Activated naive CD8-positive, alpha-beta T cell treated with anti-CD3 and anti-CD28 coated beads for 36 hours (primary cell): ENCODE measurements at places on chromosomes 16 and 17. TPM values are rescaled to one million over a fixed set of nuclear protein-coding genes. Genes with fewer than 3 reads are reported as not detected.
A peak's percentile ranks its signal among the peaks of the same experiment; 100 is the strongest.

DNA sequence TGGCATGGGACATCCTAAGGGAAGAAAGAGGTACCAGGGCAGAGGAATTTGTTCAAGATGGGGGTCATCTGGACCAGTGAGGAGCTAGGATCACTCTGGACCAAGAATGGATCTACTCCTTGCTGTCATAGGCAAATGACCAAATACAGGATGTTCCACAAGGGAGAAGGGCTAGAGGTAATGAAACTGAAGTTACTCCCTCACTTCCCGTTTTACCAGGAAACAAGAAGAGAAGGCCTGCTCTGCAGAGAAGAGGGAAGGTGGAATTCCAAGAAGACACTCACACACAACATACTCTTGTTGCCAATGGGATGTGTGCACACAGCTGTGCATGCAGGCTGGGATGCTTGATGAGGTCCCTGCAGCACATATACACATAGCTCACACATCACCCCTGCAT is 38.6 kb downstream of the NEUROD2 start:
- H3K4me3 ChIP-seq: no peak overlapping the region
- H3K27me3 ChIP-seq: peaks cover 4% of the 10 kb centered on the region
- no peak for DNase-seq
- peaks cover 41% of the 10 kb centered on the region for H3K36me3 ChIP-seq
- peaks cover 2% of the 10 kb centered on the region for H3K4me1 ChIP-seq
- H3K27ac ChIP-seq: no peak overlapping the region

- DNase-seq: no peak
- H3K4me3 ChIP-seq: peak overlapping the region; percentile 95
- peaks cover 2% of the 10 kb centered on the region for H3K36me3 ChIP-seq
- peak overlapping the region; percentile 95 for H3K27ac ChIP-seq
- H3K4me1 ChIP-seq: peaks cover 27% of the 10 kb centered on the region
These were observed 601 bp downstream of the SPNS1 start for GRCh38 chr16:28975158-28975599.

DNA sequence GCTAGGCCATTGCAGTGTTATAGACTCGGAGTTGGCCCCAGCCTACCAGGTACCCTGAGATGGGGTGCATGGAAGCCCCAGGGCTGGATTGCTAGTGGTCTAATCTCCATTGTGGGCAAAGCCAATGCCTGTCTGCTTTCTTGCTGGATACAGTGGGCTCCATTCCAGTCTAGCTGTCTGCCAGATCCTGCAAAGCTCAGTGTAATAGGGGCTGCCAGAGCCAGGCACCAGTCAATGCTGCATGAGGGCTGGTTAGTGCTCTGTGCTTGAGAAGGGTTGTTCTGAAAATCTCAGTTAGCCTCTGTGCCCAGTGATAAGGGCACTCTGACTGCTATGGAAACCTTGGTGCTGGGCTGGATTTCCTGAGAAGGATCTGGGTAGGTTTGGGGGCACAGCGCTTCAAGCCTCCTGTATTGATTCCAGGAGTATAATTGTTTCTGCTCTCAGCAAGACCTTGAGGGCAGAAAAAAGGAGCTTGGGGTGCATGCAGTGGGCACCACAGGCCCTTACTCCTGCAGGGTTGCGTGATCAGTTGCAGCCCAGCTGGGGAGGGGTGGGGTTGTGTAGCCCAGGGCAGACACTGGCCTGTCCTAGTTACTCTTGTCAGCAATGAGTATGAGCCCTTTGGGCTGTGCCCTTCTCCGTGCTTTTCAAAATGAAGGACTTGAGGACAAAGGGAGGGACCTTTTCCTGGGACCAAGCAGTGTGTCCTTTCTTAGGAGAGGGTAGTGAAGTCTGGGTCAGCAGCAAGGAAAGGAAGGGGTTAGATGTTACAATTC is 19.0 kb downstream of the SMPD3 start:
- DNase-seq: no peak
- no peaks in the 10 kb centered on the region for H3K36me3 ChIP-seq
- H3K27me3 ChIP-seq: no peaks in the 10 kb centered on the region

- H3K4me1 ChIP-seq: no peaks in the 10 kb centered on the region
- H3K36me3 ChIP-seq: no peaks in the 10 kb centered on the region
- no peak for DNase-seq
- no peak overlapping the region for H3K27ac ChIP-seq
- peaks cover 48% of the 10 kb centered on the region for H3K27me3 ChIP-seq
These were observed 11.3 kb downstream of the CACNG4 start for GRCh38 chr17:66975614-66976378.

- no peaks in the 10 kb centered on the region for H3K27me3 ChIP-seq
- H3K4me3 ChIP-seq: no peak overlapping the region
These were observed 2.7 kb downstream of the CETP start for GRCh38 chr16:56964243-56965148.

Gene ZNF785
- 6.4 TPM for total RNA-seq

Gene STH
- not detected for total RNA-seq
